ENCODE measurements at places on chromosomes 7 and 10.

DNA sequence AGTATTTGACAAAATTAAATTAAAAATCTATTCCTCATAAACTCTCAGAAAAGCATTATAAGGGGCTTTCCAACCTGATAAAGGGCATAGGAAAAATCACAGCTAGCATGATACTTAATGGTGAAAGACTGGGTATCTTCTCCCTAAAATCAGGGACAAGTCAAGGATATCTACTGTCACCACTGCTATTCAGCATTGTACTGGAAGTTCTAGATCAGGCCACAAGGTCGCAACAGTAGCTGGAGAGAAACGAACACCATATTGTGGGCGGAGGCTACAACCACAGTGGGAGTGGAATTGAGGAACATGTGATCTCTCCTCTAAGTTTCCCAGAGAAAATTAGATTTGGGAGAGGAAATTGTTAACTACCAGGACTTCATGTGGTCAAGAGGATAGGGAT is 70.0 kb upstream of the NAMPT start:
- DNase-seq = no peak

GRCh38 chr7:110104243-110104642 is 986.7 kb upstream of the LRRN3 start:
- no peak for DNase-seq

- no peak for DNase-seq
These were observed 3.5 kb downstream of the RAMP3 start for GRCh38 chr7:45161138-45161537.

DNA sequence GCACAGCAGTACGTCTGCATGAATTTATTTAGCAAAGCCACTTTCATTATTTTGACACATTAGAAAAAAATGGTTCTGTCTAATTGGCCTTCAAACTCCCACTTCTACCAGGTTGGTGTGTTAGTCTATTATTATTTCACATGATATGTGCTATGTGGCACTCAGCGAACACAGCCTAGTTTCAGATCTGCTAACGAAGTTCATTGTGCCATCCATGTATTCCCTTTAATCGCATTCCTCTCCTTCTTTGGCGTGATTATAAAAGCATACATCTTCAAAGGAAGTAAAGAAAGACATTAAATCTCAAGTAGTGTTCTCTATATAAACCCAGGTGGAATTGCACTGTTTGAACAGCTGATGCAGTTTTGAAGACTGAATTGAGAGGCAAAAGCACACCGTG is 96.4 kb upstream of the CACNA2D1 start:
- DNase-seq = no peak

GRCh38 chr10:34576797-34577196 is 238.3 kb downstream of the PARD3 start:
- peak; percentile 59 for DNase-seq

Data from putamen (tissue), 1 donor.